BE2C (cell line): ENCODE measurements at places on chromosomes 16 and 17.

- peak; percentile 82 for DNase-seq
These were observed 66.2 kb downstream of the CENPV start for GRCh38 chr17:16286947-16287562.

DNA sequence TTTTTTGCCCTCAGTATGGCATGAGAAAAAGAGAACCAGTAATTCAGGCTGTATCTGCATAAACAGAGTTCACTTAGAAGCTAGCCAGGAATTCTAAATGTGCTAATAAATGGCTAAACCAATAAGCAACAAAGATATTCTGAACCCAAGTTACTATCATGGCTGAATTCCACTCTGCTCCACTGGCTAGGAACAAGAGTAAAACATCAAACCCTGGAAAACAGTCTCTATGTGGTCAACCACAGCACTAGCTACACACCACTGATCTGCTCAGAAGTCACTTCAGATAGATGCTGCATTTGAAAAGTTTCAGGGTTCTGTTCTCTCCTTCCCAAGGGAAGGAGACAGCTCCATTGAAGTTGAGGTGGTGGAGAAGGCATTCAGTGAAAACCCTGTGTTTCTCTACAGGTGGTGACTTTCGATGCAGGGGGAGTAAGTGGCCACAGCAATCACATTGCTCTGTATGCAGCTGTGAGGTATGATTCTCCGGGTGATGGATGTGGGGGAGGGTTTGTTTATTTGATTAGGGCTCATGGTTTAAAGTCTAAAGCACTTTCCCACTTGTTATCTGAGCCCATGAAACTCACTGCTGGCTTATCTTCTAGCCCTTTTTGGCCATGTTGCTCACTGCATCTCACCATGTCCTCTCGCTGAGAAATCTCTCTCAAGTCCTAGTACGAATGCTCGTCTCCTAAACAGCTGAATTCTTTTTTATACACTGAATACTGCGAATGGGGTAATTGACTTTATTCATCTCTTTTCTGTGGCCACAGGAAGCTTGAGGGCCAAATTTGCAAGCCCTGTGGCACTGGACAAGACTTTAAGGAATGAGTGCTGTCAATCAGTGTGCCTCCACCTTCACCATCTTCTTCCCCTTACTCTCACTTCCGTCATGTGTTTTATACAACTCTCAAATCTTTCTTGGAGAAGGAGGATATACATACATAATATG, 39.9 kb downstream of the CENPV start:
- DNase-seq: peak; percentile 9

DNA sequence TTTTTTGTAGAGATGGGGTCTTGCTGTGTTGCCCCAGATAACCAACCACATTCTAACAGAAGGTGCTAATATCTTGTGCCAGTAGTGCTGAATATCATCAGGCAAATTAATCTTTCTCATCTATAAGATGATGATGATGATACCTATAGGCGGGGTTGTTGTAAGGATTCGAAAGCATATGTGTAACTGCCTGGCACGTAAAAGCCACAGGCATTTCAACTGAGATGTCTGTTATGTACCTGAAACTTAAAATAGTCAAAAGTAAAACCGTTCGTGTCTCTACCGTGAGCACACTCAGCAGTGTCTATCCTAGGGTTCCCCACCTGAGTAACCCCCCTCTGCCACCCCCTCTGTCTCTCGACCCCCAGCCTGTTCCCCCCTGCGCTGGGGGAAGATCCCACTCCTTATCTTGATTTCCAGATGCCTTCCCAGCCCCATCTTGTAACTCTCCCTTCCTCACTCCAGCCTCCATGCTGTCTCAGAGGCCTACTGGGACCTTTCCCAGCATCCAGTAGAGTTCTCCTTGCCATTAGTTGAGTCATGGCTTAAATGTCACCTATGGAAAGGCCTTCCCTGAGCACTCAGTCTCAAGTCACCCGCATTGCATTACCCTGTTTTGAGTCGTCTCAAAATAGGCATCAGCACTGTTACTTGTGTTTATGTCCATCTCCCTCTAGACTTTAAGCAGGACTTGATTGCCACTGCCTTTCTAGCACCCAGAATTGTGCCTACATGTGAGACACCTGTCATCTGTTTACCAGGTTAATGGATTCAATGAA, 34.1 kb downstream of the CDRT15 start:
- no peak for DNase-seq

DNA sequence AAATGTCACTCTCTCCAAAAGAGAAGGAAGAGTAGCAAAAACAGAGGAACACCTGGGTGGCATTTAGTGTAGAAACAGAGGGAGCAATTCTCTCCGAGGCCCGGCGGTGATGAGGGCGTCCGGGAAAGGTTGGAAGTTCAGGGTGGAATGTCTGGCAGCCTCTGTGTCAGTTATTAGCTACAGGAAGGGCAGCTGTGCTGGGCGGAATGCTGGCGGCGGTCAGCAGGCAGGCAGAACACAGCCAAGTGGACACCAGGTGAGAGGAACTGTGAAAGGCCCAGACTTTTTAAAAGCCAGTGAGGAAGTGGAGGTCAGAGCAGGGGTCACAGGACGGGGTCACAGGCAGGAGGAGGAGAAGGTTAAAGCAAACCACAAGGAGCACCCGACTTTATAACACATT, 238.1 kb downstream of the NTN1 start:
- no peak for DNase-seq

GRCh38 chr17:80195671-80196529, 24.2 kb downstream of the SGSH start:
- no peak for DNase-seq
